ENCODE measurements at places on chromosomes 16 and 17. TPM values are rescaled to one million over a fixed set of nuclear protein-coding genes. Genes with fewer than 3 reads are reported as not detected.

DNA sequence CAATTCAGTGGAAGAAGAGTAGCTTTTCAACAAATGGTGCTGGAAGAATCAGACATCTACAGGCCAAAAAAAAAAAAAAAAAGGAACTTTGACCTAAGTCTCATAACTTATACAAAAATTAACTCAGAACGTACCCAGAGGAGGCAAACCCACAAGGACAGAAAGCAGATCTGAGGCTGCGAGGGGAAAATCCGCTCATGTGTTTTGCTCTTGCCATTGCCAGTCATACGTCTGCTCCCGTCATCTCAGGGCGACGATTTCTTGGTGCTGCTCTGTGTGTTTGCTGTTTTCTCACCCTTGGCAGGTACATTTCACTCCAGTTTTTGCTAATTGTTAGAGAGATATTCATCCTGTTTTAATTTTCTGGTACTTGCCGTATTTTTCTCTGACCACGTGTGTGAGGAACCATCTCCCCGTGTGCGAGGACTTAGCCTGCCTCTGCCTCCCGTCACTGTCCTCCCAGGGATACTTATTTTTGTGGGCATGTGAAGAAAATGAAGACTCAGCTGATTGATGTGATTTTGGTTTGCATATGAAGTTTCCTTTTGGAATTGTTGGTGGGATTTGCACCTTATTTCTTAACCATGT is 33.4 kb upstream of the ACSF3 start:
- no peak for DNase-seq

- DNase-seq, result no peak
These were observed 9.9 kb upstream of the GNAO1 start for GRCh38 chr16:56181401-56181800.

SAMD14 gene
- 1.5 TPM for total RNA-seq

DNA sequence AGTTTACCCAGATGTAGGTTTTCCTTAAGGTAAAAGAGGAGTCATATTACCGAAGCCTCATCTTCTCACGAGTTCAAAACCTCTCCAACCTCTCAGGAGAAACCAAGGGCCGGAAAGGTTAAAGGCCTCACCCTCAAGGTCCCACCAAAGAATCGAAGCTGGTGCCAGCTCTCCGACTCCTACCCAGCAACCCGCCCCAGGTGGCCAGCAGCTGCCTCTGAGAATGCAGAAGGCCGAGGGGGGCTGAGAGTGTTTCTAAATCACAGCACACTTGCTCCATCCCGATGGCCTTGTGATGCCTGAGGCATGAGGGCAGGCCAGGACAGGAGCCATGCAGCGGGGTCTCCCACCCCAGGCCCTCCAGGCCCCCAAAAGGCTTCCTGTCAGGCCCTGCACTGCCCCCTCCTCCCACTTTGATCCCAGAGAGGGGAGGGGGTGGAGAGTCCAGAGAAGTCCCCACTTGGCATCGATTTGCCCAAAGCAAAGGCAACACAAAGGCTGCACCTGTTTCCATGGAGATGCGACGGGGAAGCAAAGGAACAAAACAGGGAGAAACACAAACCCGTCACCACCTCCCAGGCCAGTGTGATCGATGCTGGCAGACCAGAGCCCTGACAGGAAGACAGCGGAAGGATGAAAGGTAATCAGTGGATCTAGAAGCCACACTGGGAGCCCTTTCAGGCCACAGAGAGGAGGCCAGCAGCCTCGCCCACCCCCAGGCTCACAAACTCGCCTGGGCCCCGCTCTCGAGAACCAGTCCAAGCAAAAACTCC is 39.0 kb downstream of the CUEDC1 start:
- DNase-seq, result peak; percentile 88

- no peak for DNase-seq
These were observed 2.0 kb upstream of the ABR start for GRCh38 chr17:1181753-1182137.
